ENCODE measurements at places on chromosomes 1 and 21. TPM values are rescaled to one million over a fixed set of nuclear protein-coding genes. Genes with fewer than 3 reads are reported as not detected.

The IFI44 gene
- total RNA-seq: 6.7 TPM

GRCh38 chr1:184392779-184393522 is 6.1 kb downstream of the C1orf21 start:
- no peak for DNase-seq

- no peak for DNase-seq
These were observed 44.9 kb downstream of the NUAK2 start for GRCh38 chr1:205276689-205277065.

The RGS8 gene
- total RNA-seq: not detected

DNA sequence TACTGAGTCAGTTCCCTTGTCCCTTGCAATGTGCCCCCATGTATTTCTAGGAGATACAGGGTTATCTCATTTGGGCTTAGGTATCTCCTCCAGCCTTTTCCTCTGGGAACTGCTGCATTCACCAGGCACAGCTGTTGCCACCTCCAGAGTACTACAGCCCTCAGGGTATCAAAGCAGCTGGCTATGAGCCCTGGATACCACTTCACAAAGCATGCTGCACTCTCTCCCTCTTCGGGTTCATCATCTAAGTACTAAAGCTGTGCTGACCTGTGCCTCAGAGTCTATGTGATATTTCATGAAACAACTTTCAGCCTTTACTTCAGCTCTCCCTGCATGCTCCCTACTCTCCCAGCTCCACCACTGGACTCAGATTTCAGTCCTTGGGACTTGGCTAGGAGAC is 62.3 kb downstream of the CCDC185 start:
- no peak for DNase-seq

- no peak for DNase-seq
These were observed 27.2 kb upstream of the KIF21B start for GRCh38 chr1:201050515-201051277.

DNA sequence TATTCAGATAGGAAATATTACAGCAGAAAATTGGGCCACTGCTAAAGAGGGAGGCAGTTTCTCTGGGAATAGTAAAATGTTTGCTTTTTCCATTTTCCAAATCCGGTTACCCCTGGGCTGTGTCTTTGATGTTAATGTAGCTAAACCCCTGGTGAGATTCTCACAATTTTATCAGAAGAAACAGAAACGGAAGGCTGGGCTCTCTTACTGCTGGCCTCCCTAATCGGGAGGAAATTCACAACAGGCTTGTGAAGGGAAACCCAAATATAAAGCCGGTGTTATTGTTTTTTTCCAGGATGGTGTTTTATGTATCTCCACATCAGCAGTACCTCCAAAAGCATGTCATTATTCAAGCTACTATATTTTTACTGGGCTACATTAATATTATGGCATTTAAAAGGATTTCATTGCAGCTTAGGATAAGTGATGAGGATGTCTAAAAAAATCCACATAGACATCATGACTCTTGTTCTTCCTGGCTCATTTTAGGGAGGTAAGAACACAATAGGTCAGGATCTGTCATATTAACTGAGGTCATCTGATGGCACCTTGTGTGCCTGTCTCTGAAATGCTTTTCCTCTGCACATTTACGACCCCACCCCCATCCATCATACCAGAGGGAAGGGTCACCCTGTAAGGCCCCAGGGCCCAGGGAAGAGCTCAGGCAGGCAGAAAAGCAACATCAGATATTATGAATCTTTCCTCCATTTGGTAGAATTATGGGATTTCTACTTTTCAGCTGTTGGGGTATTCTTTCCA is 158.7 kb downstream of the DSCAM start:
- no peak for DNase-seq

- DNase-seq: no peak
These were observed 21.9 kb downstream of the ERG start for GRCh38 chr21:38476385-38476784.

DNA sequence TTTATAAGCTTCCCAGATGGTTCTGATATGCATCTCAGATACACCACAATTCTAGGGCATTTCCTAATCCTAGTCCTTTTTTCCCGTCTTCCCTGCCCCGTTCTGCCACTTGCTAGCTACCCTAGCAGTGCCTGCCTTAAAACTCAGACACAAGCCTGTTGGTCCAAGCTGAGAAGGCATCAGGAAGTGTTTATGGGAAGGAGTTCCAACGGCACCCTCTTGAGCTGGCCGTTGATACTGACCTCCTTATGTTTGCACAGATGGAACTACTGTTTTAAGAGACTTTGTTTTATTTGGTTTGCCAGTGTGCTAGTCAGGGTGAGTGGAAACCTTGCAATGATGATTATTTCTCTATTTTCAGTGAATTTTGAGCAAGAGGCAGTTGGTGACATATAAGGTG is 67.2 kb downstream of the UCK2 start:
- no peak for DNase-seq

GRCh38 chr1:228197555-228198147 is 10.2 kb upstream of the OBSCN start:
- no peak for DNase-seq

DNA sequence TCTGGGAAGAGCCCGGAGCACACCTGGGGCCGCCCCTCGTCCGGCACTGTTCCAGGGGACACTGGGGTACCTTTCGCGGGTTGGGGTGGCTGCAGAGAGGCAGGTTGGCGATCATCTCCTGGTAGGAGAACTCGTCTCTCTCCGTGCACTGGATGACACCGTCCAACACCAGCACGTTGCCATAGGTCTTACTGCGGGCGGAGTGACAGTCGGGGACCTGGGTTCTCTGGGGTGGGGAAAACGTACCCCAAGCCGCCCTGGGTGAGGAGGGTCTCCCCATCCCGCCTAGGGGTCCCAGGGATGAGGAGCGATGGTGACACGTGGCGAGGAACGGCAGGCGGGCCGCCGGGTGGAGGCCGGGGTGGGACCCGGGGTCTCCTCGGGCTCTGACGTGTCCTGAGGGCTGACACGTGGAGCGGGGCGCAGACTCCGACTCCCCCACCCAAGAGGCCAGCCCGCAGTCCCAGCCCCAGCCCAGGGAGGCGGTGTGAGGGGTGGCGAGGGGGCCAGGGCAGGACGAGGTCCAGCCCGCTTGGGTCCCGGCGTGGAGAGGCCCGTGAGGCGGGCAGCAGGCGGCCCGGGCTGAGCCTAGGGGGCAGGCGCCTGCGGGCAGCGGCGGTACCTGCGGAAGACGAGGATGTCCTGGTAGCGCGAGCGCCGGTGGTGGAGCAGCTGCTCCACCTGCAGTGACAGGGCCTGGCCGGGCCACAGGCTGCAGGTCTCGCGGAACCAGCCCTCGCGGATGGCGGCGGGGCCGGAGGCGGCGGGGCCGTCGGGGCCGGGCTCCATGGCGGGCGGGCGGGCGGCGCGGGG is 457 bp downstream of the SRM start:
- DNase-seq: no peak

DNA sequence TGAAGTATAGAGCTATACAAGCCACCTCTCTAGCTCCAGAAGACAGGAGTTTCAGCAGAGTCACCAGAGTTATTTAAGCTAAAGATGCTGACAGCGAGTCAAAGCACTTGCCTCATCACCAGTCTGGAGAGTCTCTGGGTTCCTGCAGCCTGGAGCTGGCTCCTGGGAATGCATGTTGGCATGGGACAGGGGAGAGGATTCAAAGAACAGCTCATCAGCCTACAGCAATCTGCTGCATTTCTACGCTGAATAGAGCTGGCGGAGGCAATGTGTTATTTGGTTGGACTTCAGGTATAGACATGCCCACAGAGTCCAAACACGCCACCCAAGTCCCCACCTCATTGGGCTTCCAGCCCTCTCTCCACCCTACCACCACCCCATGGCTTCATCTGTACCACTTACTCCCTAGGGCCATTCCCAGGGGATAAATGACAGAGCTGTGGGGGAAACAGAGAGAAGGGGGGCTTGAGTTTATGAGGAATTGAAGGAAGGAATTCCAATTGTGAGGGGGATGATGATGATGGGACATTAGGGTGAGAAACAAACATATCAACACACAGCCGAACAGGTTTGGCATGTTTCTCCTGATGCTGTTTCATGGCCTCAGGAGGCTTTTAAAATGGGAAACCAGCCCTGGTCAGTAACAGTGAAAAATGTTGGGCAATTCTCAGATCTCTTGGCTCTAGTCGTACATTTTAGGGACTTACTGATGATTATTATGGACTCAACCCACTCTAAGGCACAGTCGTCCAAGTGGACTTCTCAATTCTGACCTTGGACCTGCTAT is 58.4 kb downstream of the PLEKHA6 start:
- peak; percentile 62 for DNase-seq

DNA sequence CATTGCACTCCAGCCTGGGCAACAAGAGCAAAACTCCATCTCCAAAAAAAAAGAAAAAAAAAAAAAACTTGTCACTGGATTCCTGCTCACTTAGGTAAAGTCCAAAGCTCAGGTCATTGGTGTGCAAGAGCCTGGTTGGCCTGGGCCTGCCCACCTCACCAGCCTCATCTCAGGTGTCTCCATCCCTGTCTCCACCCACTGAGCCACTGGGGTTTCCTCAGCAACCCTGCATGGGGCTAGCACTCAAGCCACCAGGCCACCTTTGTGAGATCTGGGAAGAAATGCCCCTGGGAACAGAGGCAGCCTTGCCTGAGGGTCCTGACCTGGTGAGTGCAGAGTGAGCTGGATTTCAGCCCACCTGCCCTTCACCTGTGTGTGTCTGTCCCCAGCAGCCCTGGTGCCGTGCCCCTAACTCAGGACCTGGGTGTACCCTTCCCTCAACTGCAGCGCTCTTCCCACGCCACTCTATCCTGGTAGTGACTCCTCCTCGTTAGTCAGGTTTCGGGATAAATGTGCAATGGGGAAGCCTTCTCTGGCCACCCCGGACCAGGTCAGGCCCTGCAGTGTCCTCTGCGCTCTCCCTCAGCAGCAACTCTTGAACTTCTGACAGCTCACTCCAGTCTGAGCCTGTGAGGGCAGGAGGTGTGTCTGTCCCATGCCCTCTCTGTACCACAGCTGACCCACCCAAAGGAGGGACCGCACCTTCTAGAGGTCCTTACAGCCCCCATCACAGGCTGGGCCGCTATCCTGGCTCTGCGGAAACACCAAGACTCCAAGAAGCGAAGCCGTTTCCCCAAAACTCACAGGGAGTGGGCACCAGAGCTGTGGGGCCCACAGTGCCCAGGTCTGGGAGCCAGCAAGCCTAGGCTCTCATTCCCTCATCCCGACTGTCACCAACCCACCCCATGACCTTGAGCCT is 3.3 kb downstream of the PDZK1IP1 start:
- no peak for DNase-seq

DNA sequence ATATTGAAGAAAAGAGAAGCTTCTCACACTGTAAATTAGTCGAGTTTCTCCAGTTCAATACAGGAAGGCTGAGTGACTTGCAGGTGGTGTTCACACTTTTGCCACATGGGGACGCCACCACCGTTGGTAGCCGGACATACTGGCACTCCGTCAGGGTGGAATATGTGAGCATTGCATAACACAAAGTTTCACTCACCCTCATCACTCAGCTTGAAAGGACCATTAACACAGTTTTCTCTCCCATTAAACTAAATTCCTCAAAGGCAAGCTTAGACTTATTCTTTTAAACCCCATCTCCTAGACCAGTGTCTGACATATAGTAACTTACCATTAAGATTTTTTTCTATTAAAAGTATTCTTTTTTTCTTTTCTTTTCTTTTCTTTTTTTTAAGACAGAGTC is 105.3 kb upstream of the SERBP1 start:
- peak; percentile 81 for DNase-seq

The MTR gene
- 47.2 TPM for total RNA-seq

The GPR25 gene
- total RNA-seq: not detected

DNA sequence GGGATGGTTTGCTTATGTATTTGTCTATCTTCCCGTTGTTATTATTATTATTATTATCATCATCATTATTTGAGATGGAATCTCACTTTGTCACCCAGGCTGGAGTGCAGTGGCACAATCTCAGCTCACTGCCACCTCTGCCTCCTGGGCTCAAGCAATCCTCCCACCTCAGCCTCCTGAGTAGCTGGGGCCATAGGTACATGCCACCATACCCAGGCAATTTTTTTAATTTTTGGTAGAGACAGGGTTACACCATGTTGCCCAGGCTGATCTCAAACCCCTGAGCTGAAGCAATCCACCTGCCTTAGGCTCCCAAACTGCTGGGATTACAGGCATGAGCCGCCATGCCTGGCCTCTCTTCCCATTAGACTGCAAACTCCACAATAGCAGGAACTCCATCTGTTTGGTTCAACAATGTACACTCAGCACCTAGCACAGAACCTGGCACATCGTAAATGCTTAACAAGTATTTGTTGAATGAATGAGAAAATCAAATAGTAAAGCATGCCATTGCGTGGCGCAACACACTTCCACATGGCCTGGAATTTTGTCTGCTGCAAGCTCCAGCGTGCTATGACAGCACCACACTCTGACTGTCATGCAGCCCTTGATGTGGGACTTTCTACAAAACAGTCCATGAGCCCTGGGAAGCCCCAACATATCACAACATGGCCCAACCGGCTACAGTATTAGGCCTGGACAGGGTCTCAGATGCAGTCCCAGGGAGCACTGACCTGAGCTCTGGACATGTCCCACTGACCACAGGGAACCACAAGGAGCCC is 3.8 kb upstream of the TINAGL1 start:
- no peak for DNase-seq

DNA sequence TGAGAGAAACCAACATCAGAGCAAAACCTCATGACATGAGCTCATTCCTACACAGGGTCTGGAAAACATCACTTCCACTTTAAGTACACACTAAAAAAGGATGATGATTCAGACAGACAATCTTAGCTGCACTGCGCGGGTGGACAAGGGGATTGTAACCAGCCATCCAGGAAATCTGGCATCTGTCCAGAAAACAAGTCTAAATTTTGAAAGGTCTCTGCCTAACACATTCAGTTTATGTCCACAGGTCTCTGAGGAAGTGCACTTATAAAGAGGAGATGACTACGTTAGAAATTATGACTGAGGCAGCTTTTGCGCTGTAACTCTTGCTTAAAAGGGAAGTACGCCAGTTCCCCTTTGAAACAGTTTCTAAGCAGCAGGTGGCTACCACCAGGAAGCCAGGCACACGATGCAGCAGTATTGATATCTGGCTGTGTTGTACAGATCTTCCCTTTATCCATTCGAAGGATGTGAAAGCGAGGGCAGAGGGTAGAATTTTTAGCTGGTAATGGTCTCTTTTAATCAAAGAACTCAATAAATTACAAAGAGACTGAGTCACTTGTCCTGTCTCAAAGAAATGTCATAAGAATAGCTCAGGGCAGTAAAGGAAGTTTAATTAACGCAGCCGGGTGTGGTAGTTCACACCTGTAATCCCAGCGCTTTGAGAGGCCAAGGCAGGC is 128.0 kb downstream of the SETD4 start:
- DNase-seq: peak; percentile 56

DNA sequence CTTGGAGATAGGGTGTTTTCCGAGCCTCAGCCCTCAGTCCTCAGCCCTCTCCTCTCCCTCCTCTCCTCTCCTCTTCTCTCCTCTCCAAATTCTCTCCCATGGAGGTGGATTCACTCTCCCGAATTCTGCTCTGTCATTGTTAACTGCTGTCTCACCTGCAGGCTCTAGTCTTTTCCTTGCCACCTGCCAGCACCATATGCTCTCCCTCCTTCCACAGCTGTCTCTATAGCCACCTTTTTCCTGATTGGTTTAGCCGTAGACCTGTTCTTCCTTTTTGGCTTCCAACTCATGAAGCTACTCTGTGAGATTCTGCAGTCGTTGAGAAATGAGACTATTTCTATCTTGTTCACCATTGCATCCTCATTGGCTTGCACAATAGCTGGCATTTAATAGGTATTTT is 19.7 kb downstream of the COG2 start:
- DNase-seq: no peak

The CRYAA gene
- total RNA-seq: not detected

- no peak for DNase-seq
These were observed 9.1 kb downstream of the MNDA start for GRCh38 chr1:158840236-158840635.

GRCh38 chr1:10402729-10403274 is 3.9 kb downstream of the PGD start:
- no peak for DNase-seq

All from Right ventricle myocardium superior (tissue), 1 donor.